AG10803 (cell line): ENCODE measurements at places on chromosomes 5 and 9.

GRCh38 chr5:52825826-52826225 lies 38.1 kb downstream of the ITGA1 start:
- no peak for DNase-seq

- DNase-seq: no peak
Measured at GRCh38 chr5:23269981-23270380, 237.4 kb upstream of the PRDM9 start.

- peak; percentile 59 for DNase-seq
Measured at GRCh38 chr5:142779163-142779840, 9.1 kb downstream of the ARHGAP26 start.

GRCh38 chr9:132931178-132931735 lies 13.2 kb downstream of the TSC1 start:
- no peak for DNase-seq

DNA sequence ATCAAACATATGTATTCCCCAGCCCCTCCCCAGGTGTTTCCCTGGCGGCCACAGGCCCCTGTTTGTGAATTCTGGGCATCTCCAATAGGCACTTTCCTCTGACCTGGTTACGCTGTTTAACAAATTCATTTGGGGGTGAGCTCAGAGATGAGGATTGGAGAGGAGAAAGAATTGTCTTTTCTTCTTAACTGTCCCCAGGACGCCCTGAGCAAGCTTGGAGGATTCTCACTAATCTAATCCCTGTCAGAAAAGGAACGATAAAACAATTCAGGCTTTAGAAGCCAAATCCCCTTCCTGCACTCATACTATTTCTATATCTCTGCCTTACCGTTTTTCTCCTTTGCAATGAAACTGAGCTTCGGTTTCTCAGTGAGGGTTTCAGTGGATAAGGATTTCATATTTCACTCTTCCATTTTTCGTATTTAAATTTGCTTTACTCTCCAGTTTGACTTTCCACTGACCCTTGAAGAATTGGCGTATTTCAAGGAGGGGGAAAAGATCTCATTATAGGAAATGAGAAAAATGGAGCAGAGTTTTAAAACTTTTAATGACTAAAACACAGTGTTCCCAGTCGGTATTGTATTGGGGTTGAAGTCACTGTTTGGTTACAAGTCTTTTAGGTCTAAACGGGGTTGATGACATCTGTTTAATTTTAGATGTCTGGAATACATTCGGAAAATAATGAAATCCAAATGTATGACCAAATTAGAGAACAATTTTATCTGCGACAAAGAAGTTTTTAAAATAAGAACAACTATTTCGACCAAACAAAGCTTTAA lies 180.1 kb downstream of the MACROH2A1 start:
- DNase-seq: no peak

- no peak for DNase-seq
Measured at GRCh38 chr5:133899506-133899905, 68.9 kb downstream of the C5orf15 start.

DNA sequence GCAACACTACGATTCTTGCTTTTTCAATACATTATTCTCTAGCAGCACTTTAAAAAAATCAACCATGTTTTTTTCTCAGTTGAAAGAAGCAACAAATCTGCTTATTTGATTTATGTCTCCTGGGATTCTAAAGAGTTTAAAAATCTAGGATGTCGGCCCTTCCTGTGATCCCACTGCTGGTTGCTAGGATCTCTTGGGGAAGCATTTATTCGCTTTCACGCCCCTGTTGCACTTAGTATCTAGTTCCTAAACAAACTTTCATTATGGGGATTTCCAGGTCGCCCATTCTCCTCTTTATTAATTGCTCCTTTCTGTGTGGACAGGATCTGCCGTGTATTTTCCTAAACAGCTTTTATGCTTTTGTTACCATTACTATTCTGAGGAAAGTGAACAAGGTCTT lies 313.5 kb downstream of the AGTPBP1 start:
- no peak for DNase-seq

DNA sequence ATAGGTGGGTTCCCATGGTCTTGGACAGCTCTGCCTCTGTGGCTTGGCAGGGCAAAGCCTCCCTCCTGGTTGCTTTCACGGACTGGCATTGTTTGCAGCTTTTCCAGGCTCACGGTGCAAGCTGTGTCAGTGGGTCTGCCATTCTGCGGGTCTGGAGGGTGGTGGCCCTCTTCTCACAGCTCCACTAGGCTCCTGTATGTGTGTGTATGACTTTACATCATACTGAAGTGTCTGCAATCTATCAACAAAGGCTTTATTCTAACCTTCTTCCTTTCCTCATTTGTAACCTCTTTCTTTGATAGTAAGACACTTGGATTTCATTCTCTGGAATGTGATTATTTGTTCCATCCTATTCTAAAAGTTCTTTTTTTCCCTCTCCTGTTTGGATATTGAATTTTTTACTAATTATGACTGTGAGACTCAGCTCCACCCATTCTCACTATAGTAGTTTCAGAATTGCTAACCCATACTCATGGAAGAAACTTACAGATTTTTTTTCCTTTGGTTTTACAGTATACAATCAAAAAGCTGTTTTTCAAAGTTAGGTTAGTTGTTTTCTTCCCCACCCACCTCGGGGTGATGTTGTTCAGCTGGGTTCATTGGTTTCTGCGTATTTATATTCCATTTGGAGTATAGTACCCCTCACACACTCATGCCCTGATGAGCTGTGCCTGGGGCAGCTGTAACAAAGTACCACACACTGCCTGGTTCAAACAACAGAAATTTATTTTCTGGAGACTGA lies 144.6 kb upstream of the OTULINL start:
- no peak for DNase-seq

GRCh38 chr5:571791-572190 lies 40.3 kb upstream of the CEP72 start:
- DNase-seq: no peak

- no peak for DNase-seq
Measured at GRCh38 chr9:78050421-78050820, 18.8 kb upstream of the GNAQ start.

DNA sequence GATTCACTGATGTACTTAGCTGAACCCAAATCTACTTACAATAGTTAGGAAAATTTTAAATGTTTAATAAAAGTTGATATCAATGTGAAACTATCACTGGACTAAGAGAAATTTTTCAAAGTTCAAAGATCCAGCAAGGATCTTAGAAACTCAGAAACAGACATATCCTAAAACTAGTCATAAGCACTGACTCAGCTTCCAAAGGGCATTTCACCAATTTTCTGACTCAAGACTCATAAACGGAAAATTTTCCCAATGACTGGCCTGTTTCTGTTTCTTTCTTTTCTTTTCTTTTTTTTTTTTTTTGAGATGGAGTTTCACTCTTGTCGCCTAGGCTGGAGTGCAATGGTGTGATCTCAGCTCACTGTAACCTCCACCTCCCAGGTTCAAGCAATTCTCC lies 66.6 kb downstream of the CDC14B start:
- peak; percentile 87 for DNase-seq

- DNase-seq: peak; percentile 91
Measured at GRCh38 chr5:135135530-135136226, 101.7 kb upstream of the PITX1 start.

GRCh38 chr9:128372188-128372641 lies 1.0 kb downstream of the URM1 start:
- peak; percentile 25 for DNase-seq

DNA sequence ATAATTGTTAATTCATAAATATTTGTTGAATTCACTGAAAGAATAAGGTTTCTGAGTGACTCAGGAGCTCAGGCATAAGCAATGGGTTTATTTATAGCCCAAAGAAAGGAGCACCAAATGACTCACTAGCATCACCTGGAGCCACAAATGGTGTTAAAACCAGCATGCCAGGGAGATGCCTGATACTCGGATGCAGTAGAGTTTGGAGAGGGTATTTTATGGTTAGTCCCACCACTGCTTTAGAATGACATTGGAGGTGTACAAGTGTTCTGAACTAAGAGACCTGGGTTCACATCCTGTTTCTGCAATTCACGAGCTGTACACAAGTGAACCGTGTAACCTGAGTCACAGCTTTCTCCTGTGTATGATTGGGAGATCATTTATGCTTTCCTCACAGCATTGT lies 25.2 kb downstream of the CCL28 start:
- no peak for DNase-seq
